ENCODE measurements at places on chromosomes 4 and X. TPM values are rescaled to one million over a fixed set of nuclear protein-coding genes. Genes with fewer than 3 reads are reported as not detected.
A peak's percentile ranks its signal among the peaks of the same experiment; 100 is the strongest.

The RUFY3 gene
- total RNA-seq: 92.4 TPM

The ANXA10 gene
- not detected for total RNA-seq

The SLC7A11 gene
- 3.2 TPM for total RNA-seq

The CHRNA9 gene
- not detected for total RNA-seq

The RBM46 gene
- total RNA-seq: not detected

The LUZP4 gene
- total RNA-seq: not detected

The HTR2C gene
- total RNA-seq: not detected

The SYN1 gene
- 0.44 TPM for total RNA-seq

The PTCHD1 gene
- 0.83 TPM for total RNA-seq

- peak; percentile 38 for DNase-seq
Observed at GRCh38 chr4:826508-827208, 729 bp upstream of the CPLX1 start.

- no peak for DNase-seq
Observed at GRCh38 chr4:138279286-138279685, 37.1 kb upstream of the SLC7A11 start.

DNA sequence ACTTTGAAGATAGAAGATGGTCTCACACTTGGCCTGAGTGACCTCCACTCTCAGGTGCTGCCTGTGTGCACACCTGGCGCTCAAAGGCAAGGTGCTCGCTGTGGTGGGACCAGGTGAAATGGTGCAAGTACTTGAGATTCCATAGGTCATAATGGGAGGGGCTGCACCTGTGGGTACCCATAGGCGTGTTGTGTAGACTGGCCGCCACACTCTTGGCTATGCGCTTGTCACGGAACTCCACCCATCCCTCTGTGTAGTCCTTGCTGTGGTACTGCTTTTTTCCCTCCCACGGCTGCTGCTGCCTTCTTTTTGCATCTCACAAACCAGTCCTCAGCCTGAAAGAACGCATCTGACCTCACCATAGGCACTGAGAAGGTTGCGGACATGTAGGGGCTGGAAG lies 27.0 kb downstream of the METAP1 start:
- no peak for DNase-seq

GRCh38 chr4:169179609-169180521 lies 90.9 kb downstream of the SH3RF1 start:
- DNase-seq: no peak

GRCh38 chrX:30822068-30822681 lies 66.9 kb downstream of the TAB3 start:
- no peak for DNase-seq

- no peak for DNase-seq
Observed at GRCh38 chr4:13193662-13194061, 290.5 kb downstream of the RAB28 start.

DNA sequence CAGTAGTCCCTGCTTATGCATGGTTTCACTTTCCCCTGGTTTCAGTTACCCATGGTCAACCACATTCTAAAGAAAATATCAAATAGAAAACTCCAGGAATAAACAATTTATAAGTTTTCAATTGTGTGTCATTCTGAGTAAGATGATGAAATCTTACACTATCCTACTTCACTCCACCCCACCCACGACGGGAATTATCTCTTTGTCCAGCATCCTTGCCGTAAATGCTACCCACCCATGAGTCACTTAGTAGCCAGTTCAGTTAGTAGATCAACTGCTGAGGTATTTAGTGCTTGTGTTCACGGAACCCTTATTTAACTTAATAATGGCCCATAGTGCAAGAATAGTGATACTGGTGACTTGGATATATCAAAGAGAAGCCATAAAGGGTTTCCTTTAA lies 91.4 kb downstream of the KLHL13 start:
- no peak for DNase-seq

DNA sequence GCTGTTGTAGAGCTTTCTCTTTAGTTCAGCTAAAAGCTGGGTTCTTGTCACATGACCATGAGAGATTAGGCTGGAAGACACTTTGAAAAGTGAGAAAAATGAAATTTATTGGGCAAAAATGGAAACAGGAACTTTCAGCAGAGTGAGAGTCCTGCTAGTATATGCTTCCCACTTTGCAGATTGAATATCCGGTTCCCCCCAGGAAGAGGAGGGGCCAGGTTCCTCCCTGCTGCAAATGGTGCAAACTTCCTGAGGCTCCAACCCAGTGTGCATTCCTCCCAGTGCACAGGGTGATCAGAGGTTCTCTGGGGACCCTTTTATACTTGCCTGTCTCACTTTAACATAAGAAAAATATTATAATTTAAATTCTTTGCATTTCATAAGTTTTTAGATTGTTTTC lies 119.9 kb upstream of the SPIN4 start:
- no peak for DNase-seq

- no peak for DNase-seq
Observed at GRCh38 chrX:12903646-12904045, 2.8 kb upstream of the TLR8 start.

GRCh38 chrX:370244-370962 lies 16.3 kb downstream of the PPP2R3B start:
- DNase-seq: no peak

DNA sequence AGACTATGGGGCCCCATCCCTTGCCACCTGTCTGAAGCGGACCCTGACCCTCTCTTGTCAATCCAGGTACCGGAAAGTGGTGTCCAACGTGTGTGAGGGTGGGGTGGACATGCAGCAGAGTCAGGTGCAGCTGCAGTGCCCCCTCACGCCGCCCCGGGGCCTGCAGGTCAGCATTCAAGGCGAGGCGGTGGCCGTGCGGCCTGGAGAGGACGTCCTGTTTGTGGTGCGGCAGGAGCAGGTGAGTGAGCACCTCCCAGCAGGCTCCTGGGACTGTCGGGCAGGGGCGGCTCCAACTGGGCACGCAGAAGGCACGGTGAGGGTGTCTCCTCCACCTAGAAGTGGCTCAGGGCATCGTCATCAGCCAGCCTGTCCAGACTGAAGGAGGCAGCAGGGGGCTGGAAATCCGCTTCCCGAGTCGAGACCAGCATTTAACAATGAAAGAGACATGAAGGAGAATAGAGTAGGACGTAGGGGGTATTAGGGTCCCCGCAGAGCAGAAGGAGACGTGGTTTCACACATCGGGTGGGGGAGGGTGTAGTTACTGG lies 221.6 kb downstream of the AFAP1 start:
- DNase-seq: no peak

- DNase-seq: no peak
Observed at GRCh38 chrX:14884714-14885113, 11.5 kb downstream of the MOSPD2 start.

GRCh38 chr4:157043131-157043530 lies 32.8 kb upstream of the GLRB start:
- DNase-seq: no peak

- DNase-seq: no peak
Observed at GRCh38 chrX:103362474-103362873, 6.2 kb downstream of the TCEAL9 start.

DNA sequence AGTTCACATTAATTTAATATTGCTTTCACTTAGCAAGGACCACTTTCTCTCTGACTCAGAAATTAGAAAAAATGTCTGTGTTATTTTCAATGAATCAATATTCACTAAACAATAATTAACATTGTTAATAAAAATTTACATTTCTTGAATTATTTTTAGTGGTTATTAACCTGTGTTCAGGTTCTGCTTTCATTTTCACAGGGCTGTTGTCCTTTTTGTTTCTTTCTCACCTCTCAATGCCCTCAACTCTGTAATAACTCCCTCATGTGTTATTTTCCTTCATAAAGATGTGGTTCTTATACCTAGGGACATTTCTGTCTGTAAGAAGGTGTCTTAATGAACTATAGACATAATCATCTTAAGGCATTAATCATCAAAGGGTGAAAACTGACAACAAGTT lies 43.1 kb upstream of the PRR27 start:
- no peak for DNase-seq

DNA sequence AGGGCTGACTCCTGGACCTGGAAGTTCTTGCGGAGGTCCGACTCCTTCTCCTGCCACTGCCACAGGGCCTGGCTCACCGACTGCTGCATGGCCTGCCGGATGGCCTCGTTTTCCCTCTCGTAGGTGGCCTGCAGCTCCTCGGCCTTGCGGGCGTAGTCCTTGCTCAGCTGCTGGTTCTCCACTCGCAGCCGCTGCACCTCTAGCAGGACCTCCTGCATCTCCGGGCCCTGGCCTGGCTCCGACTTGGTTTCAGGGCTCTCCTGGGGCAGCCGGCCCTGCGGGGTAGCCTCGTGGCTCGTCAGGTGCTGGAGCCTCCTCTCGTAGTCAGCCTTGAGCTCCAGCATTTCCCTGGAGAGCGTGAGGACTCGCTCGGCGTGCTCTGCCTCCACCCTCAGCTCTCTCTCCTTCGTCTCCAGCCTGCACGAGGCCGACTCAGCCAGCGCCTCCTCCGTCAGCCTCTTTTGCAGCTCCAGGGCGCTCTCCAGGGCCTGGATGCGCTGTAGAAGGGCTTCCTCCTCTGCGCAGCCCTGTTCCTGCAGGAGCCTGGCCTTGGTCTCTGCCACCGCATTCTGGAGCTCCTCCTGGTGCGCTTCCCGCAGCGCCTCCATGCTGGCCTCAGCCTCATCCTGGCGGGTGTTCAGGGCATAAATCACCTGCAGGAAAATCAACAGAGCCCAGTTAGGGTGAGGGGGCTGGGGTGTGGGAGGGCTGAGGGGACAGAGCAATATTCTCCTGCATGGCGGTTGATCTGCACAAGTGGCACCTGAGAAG lies 72.2 kb downstream of the FAM184B start:
- no peak for DNase-seq

DNA sequence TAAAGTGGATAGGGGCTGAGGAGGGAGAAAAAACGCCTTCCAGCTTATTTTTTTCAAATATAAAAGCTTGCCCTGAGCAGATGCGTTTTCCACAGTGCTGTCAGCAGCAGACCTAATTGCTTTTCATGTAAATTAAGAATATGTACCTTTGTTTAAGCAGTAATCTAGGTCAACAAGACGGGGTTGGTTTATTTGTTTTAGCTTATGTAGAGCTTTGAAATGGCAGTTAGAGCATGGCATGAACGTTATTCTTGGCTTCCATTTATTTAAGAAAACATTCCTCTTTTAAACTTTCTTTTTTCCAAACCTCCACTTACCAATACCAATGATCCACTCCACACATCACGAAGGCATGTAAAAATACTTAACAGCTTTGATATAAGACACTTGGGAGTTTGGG lies 220.3 kb upstream of the TENM3 start:
- DNase-seq: no peak

DNA sequence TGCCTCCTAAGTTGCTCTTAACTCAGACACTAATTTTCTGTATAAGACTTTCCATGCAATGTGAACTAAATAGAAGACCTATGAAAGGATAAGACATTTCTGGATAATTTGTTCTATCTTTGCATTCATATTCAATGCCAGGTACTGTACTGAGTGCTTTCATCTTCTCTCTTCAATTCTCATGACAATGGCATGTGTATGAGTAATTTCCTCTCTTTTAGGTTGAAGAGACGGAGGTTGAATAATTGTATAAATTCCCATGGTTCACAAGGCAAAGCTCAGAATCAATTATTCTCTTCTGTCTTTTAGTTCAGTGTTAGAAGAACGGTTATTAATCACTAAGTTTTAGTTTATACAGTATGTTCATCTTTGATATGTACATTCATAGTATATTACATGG lies 29.3 kb upstream of the CFAP299 start:
- DNase-seq: no peak

DNA sequence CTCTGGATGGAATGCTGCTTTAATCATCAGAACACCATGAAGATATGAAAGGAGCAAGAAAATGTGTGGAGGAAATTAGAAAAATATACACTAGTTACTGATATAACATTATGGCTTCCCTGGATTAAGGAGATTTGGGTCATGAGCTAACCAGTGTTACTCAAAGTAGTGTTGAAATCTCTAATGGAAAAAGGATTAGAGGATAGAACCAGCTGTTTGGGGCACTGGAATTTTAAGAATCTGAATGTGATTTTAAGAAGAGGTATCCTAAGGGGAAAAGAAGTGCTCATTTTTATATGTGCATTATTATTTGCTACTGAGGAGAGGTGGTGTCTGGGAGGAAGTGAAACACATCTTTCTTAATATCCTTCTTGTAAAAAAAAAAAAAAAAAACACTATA lies 164.1 kb upstream of the PPARGC1A start:
- no peak for DNase-seq

DNA sequence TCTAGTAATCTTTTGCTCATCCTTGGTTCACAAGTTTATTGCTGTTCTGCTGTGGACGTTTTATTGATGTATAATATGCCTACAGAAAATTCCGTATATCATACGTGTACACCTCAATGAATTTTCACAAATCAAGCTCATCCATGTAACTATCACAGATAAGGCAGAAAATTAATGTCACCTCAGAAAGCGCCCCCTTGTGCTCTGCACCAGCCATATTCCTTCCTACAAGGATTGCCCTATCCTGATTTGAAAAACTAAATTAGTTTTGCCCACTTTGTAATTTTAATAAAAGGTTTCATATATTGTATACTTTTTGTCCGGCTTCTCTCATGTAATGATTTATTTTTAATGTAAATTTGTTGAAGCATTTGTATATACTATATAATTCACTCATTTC lies 390.8 kb downstream of the ADGRL3 start:
- DNase-seq: no peak

DNA sequence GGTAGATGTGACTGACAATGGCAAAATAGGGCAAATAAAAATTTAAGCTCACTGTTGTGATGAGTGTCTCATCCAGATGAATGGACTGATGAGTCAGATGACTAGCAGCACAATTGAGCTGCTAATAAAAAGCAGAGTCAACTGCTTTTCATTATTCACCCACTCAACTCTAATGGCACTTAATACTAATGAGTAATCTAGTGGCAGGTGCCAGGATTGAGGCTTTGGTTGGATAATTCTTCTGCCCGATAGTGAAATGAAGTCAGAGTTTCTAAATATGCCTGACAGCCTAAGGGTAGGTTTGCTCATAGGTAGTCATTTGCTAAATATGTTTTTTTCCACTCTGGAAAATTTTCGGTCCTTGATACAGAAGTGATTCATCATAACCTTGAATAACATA lies 10.4 kb downstream of the OGT start:
- no peak for DNase-seq

GRCh38 chr4:64341711-64342110 lies 67.5 kb downstream of the TECRL start:
- DNase-seq: no peak

GRCh38 chr4:107896646-107897045 lies 34.7 kb upstream of the CYP2U1 start:
- DNase-seq: no peak

All from lower lobe of right lung (tissue), 2 donors.